Activated naive CD4-positive, alpha-beta T cell treated with anti-CD3 and anti-CD28 coated beads for 36 hours (primary cell): ENCODE measurements at places on chromosomes 3 and 15.
A peak's percentile ranks its signal among the peaks of the same experiment; 100 is the strongest.

DNA sequence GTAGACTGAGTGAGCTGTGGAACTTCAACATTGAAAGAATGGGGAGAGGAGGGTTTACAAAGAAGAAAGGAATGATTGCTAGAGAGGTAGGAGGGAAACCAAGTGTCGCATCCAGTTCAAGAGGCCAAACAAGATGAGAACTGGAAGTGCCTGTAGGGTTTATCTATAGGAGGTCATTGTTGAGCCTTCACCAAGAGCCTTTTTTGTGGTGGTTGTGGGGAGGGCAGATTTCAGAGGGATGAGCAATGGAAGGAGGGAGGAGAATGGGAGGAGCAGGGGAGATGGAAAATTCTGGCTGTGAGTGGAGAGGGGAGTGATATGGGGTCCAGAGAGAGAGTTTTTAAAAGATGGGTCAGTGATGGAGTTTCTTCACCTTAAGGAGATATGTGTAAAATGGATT lies 8.5 kb downstream of the PDIA5 start:
- no peak for DNase-seq

DNA sequence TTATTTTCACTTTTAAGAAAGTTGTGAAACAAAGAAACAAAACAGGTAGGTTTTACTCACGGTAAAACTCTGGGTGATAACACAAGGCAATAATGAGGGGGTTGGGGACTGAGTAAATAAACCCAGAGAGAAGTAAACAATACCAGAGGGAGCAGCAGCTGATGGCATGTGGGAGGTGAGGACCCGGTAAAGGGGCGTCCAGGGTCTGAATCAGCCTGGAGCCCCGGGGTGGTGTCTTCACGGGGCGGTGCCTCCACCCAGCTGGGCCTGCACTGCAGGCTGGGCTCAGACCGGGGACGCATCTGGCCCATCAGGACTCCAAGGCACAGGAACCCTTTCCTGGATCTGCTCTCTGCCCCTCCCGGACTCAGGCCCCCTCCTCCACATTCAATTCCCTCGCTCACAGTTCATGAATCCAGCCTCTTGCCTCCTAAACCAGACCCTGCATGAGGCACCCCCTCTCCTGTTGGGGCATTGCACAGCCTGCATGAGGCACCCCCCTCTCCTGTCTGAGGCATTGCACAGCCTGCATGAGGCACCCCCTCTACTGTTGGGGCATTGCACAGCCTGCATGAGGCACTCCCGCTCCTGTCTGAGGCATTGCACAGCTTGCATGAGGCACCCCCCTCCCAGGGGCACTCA lies 73.9 kb upstream of the MFGE8 start:
- no peak for DNase-seq

DNA sequence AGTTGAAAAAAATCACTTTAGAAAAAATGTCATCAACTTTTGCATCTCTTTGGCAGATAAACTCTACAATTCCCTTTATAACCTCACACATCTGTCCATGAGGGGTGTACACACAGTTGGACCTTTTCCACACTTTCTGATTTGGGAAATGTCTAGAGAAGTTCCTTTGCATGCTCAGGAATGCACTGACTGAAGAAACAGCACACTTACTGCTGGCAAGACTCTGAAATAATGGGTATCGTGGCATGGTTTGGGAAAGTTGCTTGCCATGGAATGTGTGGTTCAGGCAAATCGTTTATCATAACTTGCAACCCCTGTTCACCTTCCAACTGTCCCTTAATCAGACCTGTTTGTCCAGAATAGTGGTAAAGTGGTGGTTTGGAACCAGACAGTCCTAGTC lies 135.3 kb upstream of the TGFBR2 start:
- DNase-seq: no peak

GRCh38 chr3:19146685-19147650 lies 1.3 kb upstream of the KCNH8 start:
- peak; percentile 78 for DNase-seq

DNA sequence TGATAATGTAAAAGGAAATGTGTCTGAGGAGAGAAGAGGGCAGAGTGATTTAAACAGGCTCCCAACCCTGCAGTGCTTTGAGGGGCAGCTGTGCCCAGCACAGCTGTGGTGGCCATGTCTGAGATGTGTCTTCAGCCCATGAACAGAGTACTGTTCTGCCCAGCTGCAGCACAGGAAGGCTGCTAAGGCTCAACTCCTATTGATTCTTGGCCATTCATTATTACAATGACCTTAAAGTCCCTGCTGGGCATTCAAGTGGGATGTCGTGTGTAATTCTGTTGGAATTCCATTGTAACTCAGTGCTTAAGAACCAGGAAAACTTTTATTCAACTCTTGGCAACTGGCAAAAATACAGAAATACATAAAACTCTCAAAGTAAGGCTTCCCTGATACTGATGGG lies 229.3 kb downstream of the MCTP2 start:
- DNase-seq: no peak

GRCh38 chr3:74267588-74268184 lies 346.8 kb downstream of the CNTN3 start:
- peak; percentile 19 for DNase-seq

- no peak for DNase-seq
Observed at GRCh38 chr15:77538793-77539497, 93.8 kb downstream of the LINGO1 start.

DNA sequence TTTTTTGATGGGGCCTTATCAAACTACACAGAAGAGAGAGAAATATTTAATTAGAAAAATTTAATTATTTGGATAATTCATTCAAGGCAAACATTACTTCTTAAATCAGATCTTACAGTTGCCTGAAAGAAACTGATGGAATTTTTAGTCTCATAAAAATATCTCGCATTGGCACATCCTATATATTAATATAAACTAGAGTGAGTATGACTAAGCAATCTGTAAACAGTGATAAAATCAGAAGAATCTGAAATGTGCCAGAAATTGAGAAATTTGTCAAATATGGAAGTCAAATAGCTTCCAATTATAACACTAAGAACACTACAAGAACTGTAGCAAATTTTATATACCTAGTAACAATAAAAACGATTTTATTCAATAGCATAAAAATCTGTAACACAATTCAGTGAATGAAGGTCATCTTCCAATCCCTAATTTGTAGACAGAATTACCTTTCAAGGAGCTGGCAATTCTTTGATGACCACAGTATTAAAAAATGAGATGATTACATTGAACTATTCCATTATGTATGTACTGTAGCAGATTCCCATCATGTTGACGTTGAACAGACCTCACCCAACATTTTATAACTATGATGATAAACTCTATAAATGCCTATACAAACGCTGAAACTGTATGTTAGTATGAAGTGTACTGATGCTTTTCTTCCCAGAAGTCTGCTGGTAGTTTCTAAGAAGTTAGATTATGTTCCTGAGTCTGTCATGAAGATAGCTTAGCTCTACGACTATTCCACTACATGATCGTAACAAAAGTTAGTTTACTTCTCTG lies 63.0 kb downstream of the ALDH1A2 start:
- DNase-seq: no peak
